ENCODE measurements at places on chromosomes 7 and 10. TPM values are rescaled to one million over a fixed set of nuclear protein-coding genes. Genes with fewer than 3 reads are reported as not detected.

Gene LIPN
- total RNA-seq: not detected

Gene CFAP69
- total RNA-seq: 3.6 TPM

DNA sequence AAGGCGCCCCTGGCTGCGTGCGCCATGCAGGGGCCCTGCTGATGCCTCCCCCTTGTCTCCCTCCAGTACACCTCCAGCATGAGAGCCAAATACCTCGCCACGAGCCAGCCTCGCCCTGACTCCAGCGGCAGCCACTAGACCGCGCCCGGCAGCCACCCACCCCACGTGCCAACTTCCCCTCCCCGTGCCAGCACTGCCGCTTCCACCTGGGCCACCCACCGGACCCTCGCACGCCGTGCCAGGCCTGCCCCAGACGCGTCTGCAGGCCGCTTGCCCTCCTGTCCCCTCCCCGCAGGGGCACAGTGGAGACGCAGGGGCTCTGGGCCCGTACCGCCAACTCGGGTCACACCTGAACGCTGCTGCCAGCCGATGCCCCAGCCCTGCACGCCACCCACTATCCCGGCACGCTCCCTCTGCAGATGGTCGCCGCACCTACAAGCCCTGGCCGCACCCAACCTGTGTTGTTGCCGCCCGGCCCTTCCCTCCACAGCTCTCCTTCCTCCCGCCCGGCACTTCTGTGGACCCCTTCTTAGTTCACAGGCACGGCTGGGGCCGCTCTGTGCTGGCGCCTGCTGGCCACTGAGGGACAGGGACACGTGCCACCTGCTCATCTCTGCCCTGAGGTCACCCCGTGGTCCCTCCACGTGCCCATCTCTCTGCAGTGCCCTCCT lies 26.3 kb upstream of the AMZ1 start:
- no peak for DNase-seq

Gene CALHM3
- total RNA-seq: not detected

DNA sequence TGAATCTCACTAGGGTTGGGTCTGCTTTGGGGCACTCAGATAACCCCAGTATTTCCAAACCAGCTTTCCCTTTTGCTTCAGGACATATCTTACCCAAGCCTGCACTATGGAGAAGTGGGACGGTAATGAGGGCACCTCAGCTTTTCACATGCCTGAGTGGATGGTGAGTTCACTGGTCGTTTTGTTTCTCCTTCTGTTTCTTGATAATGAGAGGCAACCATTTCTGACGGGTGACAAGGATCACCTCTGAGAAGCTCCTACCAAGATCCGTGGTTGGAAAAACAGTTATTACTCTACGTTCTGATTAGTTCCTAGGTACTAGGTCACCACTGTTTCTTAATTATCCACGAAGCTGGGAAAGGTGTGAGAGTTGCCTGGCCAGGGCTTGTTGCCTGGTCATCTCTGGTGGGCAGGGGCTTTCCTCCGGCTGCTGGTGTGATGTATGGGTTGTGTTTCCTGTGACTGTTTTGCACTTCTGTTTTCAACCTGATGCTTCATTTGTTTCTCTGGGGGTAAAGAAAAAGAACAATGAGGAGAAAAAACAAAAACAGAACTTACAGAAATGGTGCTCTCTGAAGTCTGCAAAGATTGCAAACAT lies 65.7 kb upstream of the STRIP2 start:
- no peak for DNase-seq

Gene MBL2
- not detected for total RNA-seq

DNA sequence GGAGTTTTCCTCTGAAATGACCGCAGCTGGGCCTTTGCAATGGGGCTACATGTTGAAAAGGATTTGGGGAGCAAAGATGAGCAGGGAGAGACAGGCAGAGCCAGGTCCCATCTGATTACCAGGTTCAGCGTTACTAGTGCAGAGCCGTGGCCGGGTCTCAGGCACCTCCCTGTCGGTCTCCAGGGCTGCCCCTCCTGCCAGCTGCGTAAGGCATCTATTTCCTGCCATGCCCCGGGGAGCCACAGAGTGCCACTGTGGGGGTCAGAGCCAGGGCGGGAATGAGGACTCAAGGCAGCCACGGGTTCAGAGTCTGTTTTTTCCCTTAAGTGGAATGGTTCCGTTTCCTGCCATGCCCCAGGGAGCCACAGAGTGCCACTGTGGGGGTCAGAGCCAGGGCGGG lies 382.6 kb upstream of the SHH start:
- DNase-seq: no peak

DNA sequence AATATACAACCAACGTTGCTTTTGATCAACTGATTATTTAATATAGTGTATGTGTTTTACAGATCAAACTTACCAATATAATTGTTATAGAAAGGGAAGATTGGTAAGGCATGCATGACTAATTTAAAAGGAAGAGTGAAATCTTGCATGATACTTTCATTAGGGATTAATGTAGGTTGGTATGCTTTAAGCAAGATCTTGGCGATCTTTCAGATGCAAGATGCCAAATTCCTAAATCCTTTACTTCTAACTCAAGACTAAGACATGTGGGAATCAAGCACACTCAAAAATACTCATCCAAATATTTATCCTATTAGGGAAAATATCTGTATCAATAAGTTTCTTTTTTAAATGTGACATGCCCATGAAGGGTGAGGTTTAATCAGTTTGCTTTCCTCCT lies 321.4 kb upstream of the MEOX2 start:
- no peak for DNase-seq
